Left renal pelvis (tissue), 4 donors: ENCODE measurements at places on chromosomes 4 and X. TPM values are rescaled to one million over a fixed set of nuclear protein-coding genes. Genes with fewer than 3 reads are reported as not detected.

Gene ADGRA3
- polyA plus RNA-seq = 59.0 TPM

Gene YIPF6
- 49.4 TPM for polyA plus RNA-seq

Gene PCDH19
- polyA plus RNA-seq = 2.7 TPM

Gene CT55
- polyA plus RNA-seq = 0.20 TPM

Gene FGF16
- 6.3 TPM for polyA plus RNA-seq

Gene SSX2B
- polyA plus RNA-seq = not detected

Gene NIPAL1
- polyA plus RNA-seq = 13.2 TPM

Gene PRICKLE3
- polyA plus RNA-seq = 2.5 TPM

Gene SEL1L3
- 21.0 TPM for polyA plus RNA-seq

Gene SPANXC
- polyA plus RNA-seq = not detected

Gene GATA1
- polyA plus RNA-seq = 2.4 TPM

Gene ATG4A
- 13.2 TPM for polyA plus RNA-seq

Gene KLHL4
- 5.7 TPM for polyA plus RNA-seq

Gene NDNF
- polyA plus RNA-seq = 73.7 TPM

Gene SPANXN3
- polyA plus RNA-seq = not detected

Gene NAT8L
- polyA plus RNA-seq = 4.6 TPM

Gene DRD5
- polyA plus RNA-seq = 0.60 TPM

Gene FAM241A
- 2.0 TPM for polyA plus RNA-seq

Gene MEPE
- polyA plus RNA-seq = not detected

Gene RHOXF1
- 0.86 TPM for polyA plus RNA-seq

Gene DCAF4L1
- polyA plus RNA-seq = 0.05 TPM

Gene OGT
- polyA plus RNA-seq = 182 TPM

Gene PAGE4
- polyA plus RNA-seq = 1.3 TPM

Gene PPP4R3C
- not detected for polyA plus RNA-seq

Gene INTU
- 24.6 TPM for polyA plus RNA-seq

Gene GSTCD
- polyA plus RNA-seq = 11.2 TPM

Gene ARHGEF6
- polyA plus RNA-seq = 11.9 TPM

Gene HELQ
- polyA plus RNA-seq = 17.5 TPM

Gene NPY2R
- polyA plus RNA-seq = 0.56 TPM

Gene L1CAM
- 46.9 TPM for polyA plus RNA-seq

Gene ETDA
- not detected for polyA plus RNA-seq

Gene TASL
- polyA plus RNA-seq = 0.46 TPM

Gene SPANXN4
- polyA plus RNA-seq = not detected

Gene FGFRL1
- polyA plus RNA-seq = 42.0 TPM
